ENCODE measurements at places on chromosomes 2 and 18.

DNA sequence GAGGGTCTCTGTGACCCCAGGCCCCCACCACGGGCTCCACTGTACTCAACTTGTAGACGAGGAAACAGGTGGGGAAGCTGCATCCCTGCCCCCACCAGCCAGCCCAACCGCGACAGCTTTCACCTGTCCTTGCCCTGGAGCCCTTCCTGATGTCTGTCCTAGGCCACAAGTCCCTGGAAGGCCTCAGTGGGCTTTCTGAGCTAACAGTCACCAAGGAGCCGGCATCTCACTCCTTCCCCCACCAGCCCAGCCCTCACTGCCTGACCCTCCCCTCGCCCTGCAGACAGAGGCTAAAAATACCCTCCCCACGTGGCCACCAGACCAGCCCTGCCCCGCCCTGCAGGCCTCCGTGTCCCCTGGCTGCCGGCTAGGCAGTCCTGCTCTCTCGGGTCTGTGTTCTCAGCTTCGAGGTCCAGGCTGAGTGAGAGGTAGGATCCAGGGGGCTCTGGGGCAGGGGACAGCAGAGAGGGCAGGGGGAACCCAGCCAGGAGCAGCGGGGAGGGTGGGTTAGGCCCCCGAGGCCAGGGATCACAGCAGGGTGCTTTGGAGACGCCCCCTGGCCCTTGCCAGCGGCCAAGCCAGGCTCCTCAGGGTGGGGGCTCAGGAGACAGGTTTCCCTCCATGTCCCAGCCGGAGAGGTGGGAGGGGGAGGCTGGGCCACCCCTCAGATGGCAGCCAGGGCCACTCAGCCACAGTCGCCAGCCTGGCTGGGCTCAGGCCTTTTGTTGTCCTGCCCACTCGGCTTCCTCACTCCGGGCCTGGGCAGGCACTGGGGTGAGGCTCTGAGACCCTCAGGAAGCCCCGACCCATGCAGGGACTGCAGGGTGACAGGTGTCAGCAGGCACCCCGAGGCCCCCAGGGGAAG, at the start of gene KLHL30:
KLHL30 (plus strand) TSS at position 338 of the 865 bp plus-strand sequence. CDS start 2,087 bp downstream, outside the sequence.
- no peak for DNase-seq

- DNase-seq, result no peak
Measured at GRCh38 chr2:9724565-9724964, 93.8 kb upstream of the YWHAQ start.

DNA sequence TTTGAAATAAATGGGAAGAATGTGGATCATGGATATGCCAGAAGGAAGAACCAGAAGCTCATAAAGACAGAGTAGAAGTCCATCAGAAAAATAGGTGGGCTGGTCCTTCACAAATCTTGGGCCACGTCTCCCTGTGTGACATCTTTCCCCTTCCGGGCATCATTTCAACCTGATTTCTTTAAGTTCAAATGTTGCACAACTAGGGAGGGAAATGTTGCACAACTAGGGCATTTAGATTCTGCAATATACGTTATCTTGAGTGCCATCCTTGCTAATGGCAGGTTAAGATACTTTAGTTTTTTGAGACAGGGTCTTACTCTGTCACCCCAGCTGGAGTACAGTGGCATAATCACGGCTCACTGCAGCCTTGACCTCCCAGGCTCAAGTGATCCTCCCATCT, 129.6 kb downstream of the CERS6 start:
- no peak for DNase-seq

DNA sequence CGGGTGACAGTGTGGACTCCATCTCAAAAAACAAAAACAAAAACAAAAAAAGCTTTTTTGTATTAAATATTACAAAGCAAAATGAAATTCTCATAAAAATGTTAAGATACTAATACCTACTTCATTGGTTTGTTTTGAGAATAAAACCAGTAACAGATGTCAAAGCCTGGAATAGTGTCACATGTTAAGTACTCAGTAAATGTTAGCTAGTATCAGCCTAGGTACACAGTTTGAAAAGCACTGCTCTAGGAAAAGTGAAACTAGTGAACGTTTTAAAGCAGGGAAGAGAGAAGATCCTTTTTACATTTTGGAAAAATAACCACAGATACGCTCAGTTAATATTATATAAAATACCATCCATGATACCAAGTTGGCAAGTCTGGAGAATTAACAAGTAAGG, 37.1 kb upstream of the ADAM17 start:
- DNase-seq, result no peak

DNA sequence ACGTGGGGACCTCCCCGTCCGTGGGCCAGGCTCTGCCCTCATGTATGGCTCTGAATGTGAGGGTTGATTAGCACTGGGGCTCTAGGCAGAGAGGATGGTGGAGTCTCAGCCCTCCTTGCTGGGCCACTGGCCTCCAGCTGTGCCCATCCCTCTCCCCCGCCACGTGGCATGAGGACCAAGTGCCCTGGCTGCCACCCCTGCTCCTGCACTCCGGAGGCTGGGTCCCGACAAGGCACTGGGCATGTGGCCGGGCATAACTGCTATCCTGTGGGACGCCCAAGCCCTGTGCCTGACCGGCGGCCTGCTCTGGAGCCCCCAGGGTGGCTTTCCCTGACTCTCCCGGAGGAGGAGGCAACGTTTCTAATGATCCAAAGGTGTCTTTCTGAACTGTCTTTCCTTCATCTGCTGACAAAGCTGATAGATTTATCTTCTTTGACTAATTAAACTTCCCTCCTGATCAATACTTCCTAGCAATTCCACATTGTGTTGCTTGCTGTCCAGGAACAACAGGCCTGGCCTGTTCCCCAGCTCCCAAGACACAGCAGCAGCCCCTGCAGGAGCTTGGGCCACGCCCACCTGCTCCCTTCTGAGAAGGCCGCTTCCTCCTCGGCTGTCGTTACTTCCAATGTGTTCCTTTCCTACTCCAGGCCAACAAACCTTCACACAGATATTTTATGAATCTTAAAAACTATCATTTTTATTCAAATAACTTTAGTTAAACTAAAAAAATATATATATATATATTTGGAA, 132.0 kb downstream of the SNTG2 start:
- no peak for DNase-seq

- no peak for DNase-seq
Measured at GRCh38 chr2:182381225-182381624, 45.6 kb downstream of the PDE1A start.

GRCh38 chr2:15378148-15378908, 182.8 kb downstream of the NBAS start:
- DNase-seq, result no peak

DNA sequence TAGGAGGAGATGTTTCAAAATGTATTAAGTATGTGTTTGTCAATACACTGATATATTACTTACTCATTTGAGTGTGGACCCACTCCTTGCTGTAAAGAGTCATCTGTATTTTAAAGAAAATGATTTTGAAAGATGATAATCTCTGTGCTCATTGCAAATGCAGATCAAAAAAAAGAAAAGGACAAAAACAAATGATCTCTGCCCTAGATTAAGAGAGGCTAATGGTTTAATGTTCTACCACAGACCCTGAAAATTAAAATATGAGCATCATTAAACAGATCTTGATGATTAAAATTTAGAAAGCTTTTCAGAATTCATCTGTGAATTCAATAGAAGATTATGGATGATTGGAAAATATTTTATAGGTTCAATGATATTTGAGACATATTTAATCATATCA, 136.5 kb downstream of the CNTNAP5 start:
- DNase-seq, result no peak

- no peak for DNase-seq
Measured at GRCh38 chr2:151760139-151760650, 25.9 kb upstream of the NEB start.

DNA sequence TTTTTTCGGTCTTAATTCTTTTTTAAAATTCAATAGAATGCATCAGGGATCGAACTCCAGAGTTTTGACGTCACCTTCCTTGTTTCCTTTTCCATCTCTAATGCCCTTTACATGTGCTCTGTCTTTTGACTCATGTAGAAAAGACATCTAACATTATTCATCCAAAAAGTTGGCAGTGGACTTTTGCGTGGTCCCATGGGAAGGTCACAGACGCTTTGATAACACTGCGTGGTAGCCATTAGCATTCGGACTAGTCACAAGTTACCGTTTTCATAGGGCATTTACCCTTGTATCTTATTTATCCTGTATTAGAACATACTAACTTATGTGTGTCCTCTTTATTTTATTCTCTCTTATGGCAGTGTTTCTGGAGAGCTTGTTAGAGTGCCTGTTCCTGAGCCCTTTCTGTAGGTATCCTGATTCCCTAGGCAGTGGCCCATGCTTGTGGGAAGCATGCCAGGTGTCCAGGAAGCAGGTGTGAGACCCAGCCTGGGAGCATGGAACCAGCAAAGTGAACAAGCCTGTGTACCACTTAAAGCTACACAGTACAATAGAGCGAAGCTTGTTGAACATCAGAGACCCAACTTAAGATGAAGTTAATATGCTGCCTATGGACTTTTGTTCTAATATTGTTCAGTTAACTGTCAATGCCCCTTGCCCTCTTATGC, 73.6 kb upstream of the RBM44 start:
- no peak for DNase-seq

- no peak for DNase-seq
Measured at GRCh38 chr2:46653539-46653938, 174.2 kb downstream of the TMEM247 start.

DNA sequence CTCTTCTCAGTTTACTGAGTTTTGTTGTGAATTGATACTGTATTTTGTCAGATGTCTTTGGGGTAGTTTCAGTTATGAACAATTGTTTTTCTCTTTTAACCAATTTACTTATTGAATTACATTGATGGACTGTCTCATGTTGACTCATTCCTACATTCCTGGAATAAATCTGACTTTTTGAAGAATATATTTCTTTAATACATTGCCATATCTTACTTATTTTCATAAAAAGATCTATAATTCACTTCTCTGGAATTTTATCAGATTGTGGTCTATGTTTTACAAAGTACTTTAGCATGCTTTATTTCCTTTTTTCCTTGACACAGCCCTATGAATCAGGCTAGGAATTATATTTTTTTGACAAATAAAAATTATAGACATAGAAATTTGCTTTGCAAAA, 268.3 kb downstream of the PLCL1 start:
- DNase-seq, result no peak

DNA sequence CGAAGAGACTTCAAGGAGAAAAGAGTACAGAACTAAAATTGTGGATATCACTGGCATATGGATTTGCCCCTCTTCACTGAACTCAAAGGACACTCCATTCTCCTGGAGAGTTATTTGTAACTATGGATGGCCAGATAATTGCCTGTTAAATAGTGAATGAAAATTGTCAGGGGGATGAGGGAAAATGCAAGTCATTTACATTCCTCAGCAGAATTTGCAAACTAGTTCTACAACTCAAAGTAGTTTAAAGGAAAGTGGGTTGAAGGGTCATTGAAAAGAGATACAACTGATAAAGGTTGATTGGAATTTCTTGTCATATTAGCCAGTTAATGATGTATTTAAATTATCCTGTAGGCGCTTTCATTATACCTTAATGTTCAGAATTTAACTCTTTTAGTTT, 266.5 kb upstream of the SPOPL start:
- DNase-seq, result no peak

All from muscle of arm (tissue), 14 donors.